NCI-H2227 treated with DMSO at 0.1 percent for 48 hours (cell line): ENCODE measurements at places on chromosomes 7 and 10.
A peak's percentile ranks its signal among the peaks of the same experiment; 100 is the strongest.

DNA sequence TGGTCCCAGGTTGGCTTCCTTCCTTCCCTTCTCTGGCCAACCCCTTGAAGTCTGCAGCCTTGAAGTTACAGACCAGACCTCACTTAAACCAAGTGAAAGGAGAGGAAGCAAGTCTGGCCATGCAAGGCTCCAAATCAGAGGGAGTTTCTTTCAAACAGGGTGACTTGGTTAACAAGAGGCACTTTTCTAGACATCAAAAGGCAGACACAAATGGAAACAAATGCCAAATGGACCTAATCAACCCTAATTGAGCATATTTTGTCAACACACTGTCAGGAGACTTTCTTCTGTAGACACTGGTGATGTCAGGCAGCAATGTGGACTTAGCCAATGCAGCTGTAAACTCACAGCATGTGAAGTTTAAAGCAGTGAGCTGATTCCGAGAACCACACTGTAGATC lies 282.7 kb upstream of the FZD8 start:
- DNase-seq, result no peak

GRCh38 chr7:91310830-91311460 lies 46.7 kb downstream of the FZD1 start:
- DNase-seq, result no peak

DNA sequence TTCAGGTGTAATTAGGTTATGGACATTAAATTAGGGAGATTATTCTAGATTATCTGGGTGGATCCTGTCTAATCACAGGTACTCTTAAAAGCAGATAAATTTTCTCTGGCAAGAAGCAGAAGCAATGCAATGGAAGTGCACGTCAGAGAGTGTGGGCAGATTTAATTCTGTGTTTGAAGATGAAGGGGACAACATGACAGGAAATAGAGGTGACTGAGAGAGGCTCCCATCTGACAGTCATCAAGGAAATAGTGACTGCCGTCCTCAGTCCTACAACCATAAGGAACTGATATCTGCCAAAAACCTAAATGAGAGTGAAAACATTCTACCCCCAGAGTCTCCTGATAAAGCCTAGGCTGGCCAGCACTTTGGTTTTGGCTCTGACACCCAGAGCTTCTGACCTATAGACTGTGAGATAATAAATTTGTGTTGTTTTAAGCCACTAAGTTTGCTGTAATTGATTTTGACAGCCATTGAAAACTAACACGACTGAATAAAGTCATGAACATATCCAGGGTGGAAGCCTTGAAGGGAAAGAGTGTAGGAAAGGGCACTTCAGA lies 30.5 kb upstream of the DDX50 start:
- no peak for DNase-seq

GRCh38 chr10:14975672-14976273 lies 16.6 kb downstream of the MEIG1 start:
- no peak for DNase-seq

DNA sequence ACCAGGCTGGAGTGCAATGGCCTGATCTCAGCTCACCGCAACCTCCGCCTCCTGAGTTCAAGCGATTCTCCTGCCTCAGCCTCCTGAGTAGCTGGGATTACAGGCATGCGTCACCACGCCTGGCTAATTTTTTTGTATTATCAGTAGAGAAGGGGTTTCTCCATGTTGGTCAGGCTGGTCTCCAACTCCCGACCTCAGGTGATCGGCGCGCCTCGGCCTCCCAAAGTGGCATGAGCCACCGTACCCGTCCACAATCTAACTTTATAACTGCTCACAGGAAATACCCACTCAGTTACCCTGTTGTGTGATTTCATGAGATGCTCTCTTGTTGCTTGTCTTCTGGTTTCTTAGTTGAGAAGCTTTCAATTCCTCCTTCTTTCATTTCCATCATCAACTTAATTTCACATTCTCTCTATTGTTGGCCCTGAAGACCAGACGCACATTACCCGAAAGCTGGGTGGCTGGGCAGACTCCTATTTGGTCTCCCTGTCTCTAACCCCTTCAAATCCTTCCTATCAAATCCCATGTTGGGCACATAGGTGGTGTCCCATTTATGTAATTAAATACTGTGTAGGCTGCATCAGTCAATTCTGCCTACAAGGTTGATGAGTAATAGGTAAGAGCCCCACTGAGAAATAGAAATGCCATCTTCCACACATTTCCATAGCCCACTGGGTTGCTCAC lies 1.1 kb upstream of the GSTO2 start:
- no peak for DNase-seq

DNA sequence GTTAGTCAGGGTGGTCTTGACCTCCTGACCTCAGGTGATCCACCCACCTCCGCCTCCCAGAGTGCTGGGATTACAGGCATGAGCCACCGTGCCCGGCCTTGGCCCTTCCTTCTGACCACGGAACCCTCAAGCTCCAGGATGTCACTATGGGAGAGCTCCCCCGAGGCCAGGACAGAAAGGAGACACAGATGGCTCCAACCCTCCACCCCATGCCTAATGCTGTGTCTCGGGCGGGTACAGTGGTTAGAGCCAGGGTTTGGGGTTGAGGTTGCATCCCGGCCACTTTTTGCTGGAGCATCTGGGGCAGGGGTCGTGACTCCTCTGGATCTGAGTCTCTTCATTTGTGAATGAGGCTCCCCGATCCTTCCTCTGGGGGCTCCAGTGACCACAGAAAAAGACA lies 8.1 kb downstream of the MYL10 start:
- no peak for DNase-seq

- no peak for DNase-seq
Measured at GRCh38 chr10:114990586-114990985, 52.6 kb downstream of the TRUB1 start.

- no peak for DNase-seq
Measured at GRCh38 chr10:31073211-31073610, 41.5 kb upstream of the ZNF438 start.

DNA sequence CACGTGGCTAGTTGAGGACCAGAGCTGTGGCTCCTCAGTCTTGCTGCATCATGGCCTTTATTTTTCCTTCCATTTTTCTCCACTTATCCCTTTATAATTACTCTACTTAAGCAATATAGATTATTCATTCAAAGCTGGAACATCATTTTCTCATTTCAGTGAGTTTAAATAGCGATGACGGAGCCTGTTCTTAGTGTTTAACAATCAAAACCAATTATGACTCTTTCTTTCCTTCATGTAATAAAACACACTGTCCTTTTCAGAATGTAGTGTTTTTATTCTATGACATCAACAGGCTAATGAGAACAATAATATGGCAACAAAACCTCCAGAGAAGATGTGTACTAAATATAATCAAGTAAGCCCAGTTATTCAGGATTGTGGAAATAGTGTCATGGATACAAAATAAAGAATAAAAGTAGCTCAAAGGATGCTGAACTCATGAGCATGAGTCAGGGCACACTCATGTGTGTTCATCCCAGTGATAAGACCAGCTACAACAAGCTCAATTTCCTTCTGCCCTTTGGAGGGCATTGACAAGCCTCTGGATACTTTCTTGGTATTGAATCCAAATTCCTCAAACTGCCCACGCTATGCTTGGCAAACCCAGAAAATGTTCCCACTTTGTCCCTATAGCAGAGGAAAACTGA lies 188.4 kb downstream of the CYP26A1 start:
- DNase-seq, result no peak

- no peak for DNase-seq
Measured at GRCh38 chr7:102061981-102062390, 224.7 kb upstream of the SH2B2 start.

GRCh38 chr7:112036071-112036470 lies 170.1 kb downstream of the DOCK4 start:
- no peak for DNase-seq

GRCh38 chr7:26658389-26659084 lies 205.9 kb downstream of the SKAP2 start:
- DNase-seq, result peak; percentile 92

GRCh38 chr10:126372396-126372795 lies 15.9 kb downstream of the ADAM12 start:
- DNase-seq, result no peak

DNA sequence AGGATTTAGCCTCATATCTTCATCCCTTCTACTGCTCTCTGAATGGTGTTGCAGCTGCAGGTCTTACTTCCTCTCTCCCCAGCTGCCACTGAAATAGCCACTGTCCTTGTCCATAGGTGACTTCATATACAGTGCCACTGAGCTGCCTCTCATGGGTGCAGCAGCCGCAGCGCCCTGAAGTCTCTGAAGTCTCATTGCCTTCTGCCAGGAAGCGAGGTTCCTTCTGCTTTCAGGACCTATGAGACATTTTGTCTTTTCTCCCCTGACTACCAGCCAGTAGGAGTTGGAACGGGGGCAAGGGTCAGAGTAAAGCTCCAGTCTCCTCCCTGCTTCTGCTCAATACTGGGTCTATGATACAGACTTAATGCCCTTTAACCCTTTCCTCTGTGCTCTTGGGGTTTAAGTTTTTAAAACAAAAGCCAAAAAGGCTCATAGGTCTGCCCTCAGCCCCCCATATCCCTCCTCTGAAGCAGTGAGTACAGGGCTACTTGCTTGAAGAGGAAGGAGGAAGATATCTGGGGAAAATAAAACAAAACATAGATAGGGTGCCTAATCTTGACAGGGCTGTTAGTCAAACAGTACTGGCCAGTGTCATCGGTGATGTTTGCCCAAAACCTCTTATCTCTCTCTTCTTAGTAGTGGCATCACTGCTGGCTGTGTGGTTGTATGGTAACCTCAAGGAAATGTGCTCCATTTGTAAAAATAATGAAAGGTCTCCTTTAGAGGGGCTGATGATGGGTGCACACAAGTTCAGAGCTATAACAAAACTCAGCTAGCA lies 7.1 kb downstream of the PLCE1 start:
- DNase-seq, result no peak

GRCh38 chr10:61047788-61048560 lies 104.0 kb upstream of the RHOBTB1 start:
- no peak for DNase-seq

DNA sequence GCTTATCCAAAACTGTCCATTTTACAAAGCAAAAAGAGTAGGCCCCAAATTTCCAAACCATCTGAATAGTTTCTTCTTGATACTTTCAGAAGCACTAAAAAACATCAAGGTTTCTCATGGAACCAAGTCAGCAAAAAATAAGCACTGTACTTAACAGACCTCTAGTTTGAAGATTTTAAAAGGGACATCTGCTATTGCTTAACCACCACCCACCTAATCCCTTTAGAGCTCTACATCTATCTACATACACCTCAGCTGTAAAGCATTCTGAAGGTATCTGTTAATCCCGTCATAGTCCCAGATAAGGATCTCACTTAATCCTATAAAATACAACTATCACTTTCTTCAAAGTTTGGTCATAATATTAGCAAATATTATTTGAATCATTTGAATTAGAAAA lies 72.3 kb downstream of the HIBADH start:
- DNase-seq, result no peak

DNA sequence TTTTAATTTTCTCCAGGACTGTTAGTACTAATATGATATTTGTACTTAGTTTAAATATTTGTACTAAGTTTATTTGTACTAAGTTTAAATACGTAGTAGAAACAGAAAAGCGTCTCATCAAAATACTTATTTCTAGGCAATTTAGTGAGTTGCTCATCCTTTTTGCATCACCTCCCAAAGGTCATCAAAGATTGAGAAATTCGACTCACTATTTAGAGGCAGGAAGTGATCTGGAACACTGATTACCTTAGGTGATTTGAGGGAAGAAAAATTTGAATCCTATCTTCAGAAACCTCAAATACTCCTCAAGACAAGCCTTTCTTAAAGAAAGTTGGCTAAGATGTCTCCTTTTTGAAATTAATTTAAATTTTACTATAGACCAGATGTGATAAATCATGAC lies 14.5 kb downstream of the WNT16 start:
- no peak for DNase-seq

DNA sequence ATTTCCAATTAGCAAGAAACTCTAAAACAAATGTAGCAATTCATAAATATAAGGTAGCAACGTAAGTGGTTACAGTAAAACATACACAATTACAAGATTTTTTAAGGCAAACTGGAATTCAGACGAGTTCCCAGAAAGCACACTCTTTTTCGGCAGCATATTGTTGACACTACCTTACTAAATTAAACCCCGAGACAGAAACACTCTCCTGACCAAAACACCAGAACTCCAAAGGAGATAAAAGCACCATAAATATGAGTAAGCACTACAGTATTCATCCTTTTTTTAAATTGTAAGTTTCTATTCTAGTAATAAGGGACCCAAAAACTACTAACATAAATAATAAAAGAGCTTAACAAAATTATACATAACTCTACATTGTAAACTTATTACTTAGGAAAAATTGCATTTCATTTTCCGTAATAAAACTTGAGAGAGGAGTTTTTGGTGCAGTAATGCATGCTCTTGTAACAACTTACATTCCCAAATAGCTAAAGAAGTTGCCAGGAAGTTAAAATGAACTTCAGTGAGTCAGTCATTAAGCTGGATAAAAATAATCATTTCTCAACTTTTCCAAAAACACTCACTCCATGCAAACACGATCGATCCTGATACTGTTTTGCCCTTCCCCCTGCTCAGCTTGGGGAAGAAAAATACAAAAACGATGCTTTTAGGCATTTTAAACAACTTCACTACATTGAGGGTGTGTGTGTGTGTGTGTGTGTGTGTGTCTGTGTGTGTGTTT lies 2.0 kb downstream of the PIP4K2A start:
- DNase-seq, result no peak

DNA sequence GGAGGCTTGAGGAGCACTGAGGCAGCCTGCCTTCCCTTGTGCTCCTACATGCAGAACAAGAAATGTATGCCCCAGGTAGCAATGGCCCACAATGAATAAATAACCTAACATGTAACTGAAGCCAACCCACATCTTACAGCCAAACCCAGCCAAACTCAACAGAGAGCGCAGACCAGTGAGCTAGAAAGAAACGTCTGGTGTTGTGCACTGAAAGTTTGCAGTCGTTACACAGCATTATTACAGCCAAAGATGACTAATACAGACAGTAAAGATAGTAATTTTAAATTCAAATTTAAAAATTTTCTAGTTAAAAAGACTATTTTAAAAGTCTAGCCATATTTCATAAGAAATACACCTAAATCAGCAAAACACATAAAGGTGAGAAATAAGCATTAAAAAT lies 11.2 kb downstream of the USP6NL start:
- DNase-seq, result no peak

DNA sequence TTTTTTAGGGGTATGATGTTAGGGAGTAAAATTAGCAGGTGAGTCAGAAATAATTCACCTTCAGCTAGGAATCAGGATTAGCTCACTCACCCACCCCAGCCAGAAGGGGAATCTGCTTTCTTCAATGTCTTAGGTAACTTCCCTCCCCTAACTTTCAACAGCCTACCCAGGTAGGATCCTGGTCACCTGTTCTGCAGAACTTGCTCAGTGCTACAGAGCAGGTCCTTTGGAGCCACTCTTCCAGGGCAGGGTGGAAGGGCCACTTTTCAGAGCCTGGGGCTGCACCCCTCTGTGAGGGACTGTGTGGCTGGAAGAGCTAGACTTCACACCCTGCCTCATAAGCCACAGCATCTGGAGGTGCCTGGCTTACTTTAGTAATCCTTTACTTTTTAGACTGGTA lies 58.1 kb downstream of the SHH start:
- DNase-seq, result no peak
